ENCODE measurements at places on chromosomes 16 and 17.

GRCh38 chr16:88321635-88322499, 60.9 kb upstream of the ZNF469 start:
- DNase-seq = no peak

DNA sequence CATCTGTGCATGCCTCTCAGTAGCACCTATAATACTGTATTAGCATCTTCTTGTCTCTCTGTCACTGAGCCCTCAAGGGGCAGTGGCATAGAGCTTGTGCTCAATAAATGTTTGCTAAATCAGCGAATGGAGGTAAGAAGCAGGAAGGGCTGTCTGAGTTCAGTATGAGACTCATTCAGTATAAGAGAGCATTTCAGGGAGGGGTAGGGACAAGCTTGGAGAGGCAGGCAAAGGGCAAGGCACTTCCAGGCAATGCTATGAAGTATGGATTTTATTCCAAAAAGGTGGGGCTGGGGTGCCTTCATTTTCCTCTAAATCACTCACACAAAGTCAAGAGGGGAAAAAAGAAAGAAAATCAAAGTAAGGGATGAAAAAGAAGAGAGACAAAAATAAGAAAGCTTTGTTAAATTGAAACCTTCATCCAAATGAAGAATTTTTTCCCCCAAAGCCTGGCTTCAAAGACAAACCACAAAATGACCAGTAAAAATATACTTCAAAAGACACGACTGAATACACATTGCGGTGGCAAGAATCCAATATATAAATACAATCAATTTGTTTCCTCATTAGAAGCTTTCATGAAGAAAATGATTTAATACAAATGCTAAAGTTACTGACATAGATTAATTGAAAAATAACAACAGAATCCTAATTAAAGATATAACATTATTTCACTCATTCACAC, 51.2 kb downstream of the SKAP1 start:
- no peak for DNase-seq

- DNase-seq = no peak
Measured at GRCh38 chr16:49688036-49688697, 167.7 kb downstream of the ZNF423 start.

GRCh38 chr17:2396192-2396567, 4.7 kb downstream of the MNT start:
- DNase-seq = no peak

GRCh38 chr16:86089991-86090390, 191.0 kb downstream of the IRF8 start:
- DNase-seq = no peak

DNA sequence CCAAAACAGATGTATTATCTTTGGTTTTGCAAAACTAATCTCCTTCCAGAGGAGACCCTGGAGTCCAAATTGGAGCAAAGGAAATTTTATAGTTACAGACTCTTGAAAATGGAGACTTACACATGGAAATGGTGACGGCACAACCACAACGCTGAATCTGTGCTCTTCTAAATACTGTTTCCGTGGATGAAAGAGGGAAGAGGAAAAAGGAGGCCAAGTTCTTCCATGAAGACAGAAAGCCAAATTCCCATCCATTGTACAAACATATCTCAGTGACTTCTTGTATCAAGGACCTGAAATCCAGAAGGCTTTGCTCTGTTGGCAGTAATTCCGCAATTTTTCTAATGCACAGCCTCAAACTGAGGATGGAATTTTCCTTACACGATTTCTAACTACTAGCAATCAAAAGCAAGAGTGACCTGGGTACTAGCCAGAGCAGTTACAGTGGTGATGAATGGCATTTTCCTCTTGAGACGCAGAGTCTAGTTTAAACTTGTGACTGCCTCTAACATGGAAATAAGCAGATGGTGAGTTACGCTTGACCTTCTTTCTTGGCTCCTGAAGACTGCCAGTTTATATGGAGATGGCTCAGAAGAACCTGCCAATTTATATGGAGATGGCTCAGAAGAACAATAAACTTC, 38.5 kb downstream of the VPS53 start:
- DNase-seq = no peak

DNA sequence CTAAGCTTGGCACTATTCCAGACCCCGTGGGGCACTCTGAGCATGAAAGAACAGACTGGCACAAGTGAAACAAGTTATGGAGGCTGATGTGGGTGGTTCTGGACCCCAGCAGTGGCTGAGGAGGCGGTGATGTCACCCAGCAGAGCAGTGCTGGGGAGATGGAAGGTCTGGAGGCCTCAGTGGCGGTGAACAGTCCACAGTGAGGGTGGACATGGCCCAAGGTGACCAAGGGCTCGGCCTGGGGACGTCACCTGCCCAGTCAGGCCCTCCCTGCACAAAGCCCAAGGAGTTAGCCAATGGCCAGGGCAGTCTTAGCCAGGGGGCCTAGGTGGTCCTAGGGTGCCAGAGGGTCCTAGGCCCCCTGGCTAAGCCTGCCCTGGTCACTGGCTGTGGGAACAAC, 24.5 kb downstream of the SMPD3 start:
- DNase-seq = no peak

Measured in A549 (cell line).